ENCODE measurements at places on chromosomes 5 and 9.

- no peak for DNase-seq
Observed at GRCh38 chr5:32531885-32532520, 53.4 kb upstream of the SUB1 start.

DNA sequence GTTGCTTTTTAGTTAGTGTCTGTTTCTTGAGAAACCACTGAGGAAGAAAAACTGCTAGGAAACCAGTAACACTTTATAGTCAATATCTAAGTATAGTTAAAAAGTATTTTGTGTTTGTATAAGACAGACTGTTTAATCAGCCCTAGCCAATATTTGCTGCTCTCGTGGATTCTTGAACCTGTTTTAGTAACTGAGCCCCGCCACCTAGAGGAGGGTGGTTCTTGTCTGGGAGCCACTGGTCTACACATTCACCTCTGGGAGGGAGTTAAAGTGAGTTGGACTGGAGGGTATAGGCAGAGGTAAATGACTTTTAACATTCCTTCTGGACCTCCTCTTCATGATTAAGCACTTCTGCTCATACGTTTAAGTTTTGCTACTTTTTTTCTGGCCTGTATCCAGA is 117.2 kb downstream of the SPATA31D1 start:
- DNase-seq = no peak

GRCh38 chr9:81490605-81491331 is 198.6 kb downstream of the TLE1 start:
- no peak for DNase-seq

DNA sequence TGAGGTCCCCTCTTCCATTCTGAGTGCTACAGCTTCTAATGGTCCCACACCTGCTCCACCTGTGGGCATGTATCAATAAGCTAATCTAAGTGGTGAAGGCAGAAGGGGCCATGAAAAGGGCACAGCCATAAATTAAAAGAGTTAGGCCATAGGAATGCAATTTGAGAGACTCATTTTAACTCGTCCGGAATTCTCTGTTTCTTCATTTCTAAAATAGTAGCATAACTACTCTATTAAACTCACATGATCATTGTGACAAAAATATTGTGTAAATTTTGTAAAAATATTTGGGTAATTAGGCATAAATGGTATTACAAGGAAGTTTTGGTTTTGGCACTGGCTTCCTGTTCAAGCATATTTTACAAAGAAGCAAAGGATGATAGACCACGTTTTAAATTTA is 103.1 kb upstream of the TXNDC8 start:
- DNase-seq = no peak

- no peak for DNase-seq
Observed at GRCh38 chr9:38284588-38285051, 107.9 kb upstream of the ALDH1B1 start.

DNA sequence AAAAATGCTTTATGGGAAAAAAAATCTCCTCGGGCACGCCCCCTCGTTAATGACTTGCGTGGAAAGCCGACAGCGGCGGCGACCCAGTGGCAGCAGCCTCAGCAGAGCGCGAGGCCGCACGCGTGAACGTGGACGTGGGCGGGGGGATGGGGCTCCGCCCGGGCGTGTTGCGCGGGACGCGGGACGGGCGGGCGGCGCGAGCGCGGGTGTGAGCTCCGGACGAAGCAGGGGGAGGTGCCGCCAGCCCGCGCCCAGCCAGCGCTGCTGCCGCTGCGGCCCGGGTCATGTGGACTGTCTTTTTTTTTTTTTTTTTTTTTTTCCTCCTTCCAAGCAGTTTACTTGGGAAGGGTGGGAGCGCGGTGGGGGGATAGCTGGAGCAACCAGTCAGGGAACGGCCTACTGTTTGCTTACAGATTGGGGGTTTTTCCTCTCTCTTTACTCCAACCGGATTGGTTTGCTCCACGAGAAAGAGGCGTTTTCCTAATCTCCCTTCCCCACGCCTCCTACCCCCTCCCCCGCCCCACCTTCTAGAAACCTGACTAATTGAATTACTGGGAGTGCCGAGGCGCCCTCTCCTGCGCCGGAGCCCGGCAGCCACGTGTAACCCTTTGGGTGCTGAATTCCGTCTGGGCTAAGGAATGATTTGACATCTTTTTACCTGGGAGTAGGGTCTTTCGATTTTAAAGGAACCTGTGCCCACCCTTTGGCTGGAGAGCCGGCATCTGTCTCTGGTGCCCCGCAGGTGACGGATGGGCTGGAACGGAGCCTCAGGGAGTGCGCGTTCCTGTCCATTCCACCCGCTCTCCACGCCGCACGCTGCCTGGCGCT is 1.7 kb upstream of the EFNA5 start:
- peak; percentile 65 for DNase-seq

Measured in thoracic aorta (tissue), 2 donors.